HCT116 (cell line): ENCODE measurements at places on chromosomes 5 and 9.
A peak's percentile ranks its signal among the peaks of the same experiment; 100 is the strongest.

DNA sequence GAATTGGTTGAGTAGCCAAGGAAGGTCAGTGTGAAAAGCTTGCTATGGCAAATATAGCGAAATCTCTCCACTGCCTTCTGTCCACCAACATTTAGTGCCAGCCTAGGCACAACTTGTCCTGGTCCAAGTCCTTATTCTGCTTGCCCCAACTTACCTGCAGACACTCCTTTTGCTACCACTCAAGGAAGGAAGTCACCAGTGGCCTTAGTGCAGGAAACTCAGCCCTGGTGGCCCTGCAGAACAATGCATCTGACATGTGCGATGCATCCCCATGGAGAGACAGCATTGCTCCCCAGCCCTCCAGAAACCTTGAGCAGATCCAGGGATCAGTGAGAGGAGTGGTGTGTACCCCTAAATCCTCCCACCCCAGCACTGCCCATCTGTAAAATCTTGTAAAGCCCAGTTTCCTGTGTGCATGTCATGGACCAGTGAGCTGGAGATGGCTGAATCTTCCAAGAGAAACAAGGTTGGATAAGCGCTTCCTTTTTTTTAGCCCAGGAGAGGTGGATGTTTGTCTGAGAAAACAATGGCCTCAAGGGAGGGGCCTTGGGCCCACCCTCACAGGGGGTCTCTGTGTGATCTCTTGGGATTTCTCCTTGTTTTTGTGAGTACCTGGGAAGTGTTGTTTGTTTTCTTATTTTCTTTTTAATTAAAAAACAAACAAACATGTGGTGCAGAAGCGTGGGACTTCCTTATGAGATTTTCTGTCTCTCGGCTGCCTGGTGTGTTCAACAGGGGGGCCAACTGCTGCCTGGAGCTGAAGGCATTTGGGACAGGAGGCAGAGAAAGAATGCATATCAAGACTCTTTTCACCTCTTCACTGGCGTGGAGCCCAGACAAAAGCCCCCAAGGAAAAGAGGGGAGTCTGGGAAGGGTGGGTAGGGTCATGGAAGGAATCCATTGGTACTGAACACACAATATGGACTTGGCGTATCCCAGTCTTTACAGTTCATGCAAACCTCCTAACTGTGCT lies 3.6 kb downstream of the FOXI1 start:
- no peak for DNase-seq

DNA sequence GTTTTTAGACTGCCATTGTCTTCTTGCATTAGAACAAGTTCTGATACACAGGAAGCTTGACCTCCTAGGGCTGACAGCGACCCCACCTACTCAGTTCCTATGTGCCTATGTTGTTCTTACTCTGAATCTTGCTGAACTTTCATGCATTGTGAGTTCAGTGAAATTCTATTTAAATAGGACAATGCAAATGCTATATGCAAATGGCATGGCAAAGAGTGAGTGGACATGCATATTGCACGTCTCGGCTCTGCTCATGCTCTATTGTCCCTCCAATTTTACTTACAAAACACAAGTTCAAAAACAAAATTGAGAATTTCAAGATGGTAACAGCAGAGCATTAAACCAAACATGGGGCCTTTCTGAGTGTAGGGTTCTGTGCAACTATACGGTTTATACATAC lies 5.3 kb upstream of the DCP2 start:
- no peak for DNase-seq

DNA sequence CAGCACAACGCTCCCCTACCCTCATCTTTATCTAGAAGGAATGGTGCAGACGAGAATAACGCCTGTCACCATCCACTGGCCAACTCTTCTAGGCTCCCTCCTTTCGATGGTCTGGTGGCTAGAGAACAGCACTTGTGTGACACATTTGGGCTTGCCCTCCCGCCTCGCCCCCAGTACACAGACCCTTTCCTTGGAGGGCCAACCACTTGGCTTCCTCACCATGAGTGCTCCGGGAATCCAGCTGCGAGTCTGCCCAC lies 1.4 kb downstream of the GNAQ start:
- DNase-seq = no peak

DNA sequence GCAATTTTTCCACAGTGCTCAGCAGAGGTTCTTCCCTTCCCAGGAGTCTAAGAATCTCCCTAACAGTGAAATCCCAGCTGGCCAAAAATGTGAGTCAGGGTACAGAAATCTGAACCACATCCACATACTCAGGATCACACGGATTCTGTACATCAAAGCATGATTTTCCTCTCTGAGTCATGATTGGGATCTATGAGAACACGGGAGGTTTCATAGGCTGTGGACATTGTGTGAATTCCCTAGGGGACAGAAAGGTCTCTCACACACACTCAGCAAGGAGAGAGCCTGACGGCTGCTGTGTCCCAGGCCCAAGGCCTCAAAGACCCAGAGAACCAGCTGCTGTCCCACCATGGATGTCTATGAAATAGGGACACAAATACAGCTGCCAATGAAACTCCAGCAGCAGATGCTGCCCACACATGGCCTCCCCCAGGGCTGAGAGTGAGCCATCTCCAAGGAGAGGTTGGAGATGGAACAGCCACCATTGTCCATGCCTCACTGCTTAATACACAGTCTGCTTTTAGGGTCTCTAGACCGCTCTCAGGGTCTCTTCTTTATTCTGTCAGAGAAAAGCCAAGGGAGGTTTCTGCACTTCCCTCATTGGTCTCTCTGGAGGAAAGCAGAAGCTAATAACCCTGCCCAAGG lies 102.7 kb downstream of the ADAMTS12 start:
- no peak for DNase-seq

DNA sequence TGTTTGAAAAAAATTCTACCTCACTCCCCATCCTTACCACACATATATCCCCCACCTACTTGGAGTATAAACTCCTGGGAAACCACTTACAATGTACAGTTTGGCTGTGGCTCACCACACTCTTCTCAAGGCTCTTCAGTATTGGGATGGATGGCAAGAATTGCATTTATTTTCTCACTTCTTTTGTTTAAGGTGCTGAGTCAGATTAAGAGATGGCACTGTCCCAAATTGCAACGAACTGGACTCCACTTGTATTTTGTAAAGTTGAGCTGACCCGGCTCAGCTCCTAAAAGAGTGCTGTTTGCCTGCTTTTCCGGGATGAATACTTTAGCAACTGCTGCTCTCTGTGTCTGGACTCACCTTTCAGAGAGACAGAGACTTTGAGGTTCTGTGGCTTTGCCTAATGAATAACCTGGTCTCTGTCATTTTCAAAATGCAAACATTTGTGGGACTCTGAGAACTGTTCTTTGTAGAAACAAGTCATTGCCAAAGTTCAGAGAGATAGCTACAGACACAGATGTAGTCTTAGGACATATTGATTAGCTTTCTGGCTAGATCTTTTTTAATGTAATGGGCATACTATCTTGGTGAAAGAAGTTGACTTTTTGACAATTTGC lies 42.2 kb downstream of the PPP2R2B start:
- no peak for DNase-seq

DNA sequence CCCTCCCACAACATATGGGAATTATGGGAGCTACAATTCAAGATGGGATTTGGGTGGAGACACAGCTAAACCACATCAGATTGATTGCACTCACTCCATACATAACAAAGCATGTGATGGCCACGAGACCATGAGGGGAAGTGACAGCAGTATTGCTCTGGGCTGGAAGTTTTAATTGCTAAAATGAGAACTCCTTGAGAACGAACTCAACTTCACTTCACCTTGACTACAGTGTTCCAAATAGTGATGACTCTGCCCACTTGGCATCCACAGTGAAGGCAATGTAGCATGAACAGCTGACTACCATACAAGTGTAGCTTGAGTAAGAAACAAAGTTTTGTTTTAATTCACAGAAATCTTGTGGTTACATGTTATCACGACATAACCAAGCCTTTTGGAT lies 739 bp upstream of the SPINK7 start:
- DNase-seq = no peak

DNA sequence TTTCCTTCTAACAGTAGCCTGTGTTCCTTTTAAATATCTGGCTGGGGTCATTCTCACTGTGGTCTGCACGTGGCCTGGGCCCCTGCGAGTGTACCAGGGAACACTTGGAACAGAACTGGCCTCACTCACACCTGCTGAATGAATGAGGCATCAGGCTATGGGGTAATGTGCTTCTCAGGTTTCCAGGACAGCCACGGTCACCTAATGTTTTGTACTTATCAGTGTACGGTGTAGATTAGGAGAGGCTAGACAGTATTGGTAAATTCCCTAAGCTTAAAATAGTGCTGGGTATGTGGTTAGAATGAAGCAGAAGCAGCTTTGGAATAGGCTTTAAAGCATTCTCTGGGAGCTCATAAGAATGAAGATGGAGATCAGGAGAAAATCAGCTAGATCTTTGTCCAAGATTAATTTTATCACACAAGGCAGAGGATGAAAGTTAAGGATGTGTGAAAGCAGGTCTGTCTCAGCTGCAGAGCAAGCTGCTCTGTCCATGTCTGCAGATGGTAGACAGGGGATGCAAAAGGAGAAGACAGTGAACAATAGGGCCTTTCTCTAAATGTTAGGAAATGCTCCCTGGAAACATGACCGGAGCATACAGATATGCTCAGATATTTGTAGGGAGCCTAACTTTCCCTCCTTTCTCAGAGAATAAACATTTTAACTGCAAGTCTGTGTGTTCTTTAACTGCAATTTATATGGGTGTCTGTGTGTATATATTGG lies 267.5 kb downstream of the NR3C1 start:
- DNase-seq = no peak

GRCh38 chr9:112175796-112176315 lies 759 bp upstream of the SUSD1 start:
- no peak for DNase-seq

- DNase-seq = no peak
These were observed 119.1 kb upstream of the RASEF start for GRCh38 chr9:83182071-83182470.

GRCh38 chr9:128505414-128505765 lies 871 bp downstream of the GLE1 start:
- DNase-seq = no peak

- DNase-seq = no peak
These were observed 872.3 kb downstream of the MAT2B start for GRCh38 chr5:164377746-164378145.

GRCh38 chr5:94705427-94705826 lies 87.0 kb downstream of the SLF1 start:
- no peak for DNase-seq

GRCh38 chr5:14366763-14367162 lies 214.8 kb upstream of the OTULINL start:
- no peak for DNase-seq

GRCh38 chr9:113566016-113566711 lies 102.6 kb downstream of the RGS3 start:
- DNase-seq = no peak

DNA sequence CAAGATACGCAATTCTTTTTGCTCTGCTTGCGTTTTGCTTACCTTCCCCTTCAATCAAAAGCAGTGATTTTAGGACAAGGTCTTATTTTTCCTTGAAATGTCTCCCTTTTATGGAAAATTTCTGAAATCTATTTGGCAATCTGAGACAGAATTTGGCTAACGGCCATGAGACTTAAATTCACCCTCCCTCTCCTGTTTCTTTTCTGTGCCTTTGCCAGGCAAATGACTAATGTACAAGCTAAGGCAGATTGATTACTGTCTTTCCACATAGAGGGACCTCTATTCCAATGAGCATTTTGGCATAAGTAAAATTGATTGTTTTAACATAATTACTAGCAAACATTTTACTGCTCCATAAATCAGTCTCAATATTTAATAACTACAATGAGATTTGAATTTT lies 31.7 kb downstream of the FAM81B start:
- DNase-seq = no peak

DNA sequence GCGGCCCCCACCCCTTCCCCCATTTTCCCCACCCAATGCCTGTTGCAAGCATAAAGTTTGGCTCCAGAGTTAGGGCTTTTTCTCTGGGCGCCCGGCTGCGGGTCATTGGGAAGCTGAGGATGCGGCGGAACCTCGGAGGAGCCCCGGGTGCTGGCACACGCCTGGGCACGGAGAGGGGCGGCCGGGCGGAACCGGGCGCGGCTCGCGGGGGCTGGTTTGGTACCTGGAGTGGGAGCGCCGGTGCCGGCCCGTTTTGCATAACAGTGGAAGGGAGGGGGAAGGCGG lies 1.2 kb downstream of the PPARGC1B start:
- DNase-seq = no peak

- DNase-seq = no peak
These were observed 498.7 kb downstream of the ISL1 start for GRCh38 chr5:51881901-51882300.

DNA sequence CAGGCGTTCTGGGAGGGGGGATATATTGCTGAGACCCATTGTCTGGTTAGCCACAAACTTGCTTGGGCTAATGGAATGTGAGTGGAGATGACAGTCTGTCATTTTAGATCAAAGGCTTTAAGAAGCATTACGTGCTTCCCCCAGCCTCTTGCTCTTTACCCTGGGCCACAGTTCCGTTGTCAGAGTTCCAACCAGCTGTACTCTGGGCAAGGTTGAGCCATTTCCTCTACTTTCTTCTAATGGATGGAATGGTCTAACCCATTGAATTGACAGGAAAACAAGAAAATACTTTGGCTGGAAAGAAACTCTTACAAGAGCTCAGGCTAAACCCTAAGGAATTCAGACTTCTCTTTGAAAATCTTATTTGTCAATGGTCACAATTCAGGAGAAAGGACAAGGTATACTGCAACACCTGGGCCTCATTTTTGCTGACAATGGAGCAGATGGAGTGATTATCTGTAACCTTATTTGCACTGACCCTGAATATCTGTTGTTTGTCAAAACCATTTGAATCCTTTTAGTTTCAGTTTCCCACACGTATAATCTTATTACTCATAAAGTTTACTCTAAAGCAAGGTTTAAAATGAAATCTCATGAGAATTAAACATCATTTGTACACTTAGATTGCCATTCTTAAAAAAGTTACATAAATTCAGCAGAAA lies 231.4 kb downstream of the PDE4D start:
- DNase-seq = no peak

DNA sequence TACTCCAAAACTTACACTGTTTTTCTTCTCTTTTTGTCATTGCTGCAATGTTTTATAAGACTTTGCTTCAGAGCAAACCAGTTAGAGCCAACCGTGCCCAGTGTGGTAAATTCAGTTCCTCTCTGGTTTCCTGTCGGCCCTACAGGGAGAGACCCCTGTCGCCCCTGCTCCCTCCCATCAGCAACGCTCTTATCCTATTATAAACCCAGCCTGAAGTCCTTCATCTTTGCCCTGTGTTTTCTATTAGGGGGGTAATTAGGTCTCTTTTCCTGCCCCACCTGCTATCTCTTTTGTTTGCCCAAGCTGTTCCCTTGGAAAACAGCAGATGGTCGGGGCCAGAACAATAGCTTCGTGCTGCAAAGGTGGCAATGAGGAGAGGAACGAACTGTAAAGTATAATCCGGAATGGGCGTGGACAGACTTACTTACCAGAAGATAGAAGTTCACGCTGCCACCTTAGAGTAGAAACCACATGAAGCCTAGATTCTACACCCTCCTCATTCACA lies 21.4 kb upstream of the OTULINL start:
- DNase-seq = no peak

- peak; percentile 28 for DNase-seq
These were observed 101.8 kb downstream of the FGF18 start for GRCh38 chr5:171521219-171521633.

GRCh38 chr9:106953174-106953573 lies 90.2 kb downstream of the ZNF462 start:
- no peak for DNase-seq

- DNase-seq = no peak
These were observed 157.5 kb downstream of the MAPKAP1 start for GRCh38 chr9:125549465-125549871.

- no peak for DNase-seq
These were observed 91.6 kb downstream of the SLC1A3 start for GRCh38 chr5:36698031-36698430.

- no peak for DNase-seq
These were observed 26.5 kb upstream of the KIF12 start for GRCh38 chr9:114125476-114126013.

GRCh38 chr9:134969156-134970045 lies 51.7 kb upstream of the FCN1 start:
- no peak for DNase-seq
